ENCODE measurements at places on chromosomes 2 and 18.

DNA sequence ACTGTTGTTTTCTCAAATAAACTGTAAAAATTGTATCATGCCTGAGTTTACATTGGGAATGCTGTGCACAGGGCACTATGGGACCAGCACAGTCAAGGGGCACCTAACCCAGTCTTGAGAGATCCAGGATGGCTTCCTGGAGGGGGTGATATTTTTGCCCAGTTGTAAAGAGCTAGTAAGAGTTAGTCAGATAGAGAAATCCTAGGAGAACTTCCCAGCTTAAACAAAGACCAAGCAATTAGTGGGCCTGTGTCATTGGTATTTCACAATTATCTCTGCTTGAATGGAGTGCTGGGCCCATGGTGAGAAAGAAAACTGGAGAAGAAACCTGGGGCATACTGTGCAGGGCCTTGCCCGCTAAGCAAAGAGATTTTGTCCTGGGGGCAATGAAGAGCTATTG, 12.2 kb downstream of the XDH start:
- no peak for DNase-seq

DNA sequence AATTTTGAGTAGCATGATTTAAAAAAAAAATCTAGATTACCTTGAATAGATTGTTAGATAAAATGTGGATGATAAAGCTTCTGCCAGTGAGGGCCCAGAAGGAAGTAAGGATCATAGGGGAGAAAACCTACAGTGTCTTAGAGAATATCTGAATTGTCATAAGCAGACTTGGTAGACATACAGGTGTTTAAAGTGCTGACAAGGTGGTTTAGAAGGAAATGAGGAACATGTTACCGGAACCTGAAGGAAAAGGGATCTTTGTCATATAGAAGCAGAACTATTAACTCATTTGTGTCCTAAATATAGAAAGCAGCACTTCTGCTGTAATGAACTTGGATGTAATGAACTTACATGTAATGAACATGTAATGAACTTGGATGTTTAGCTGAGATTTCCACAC, 94.9 kb upstream of the TTC27 start:
- no peak for DNase-seq

- DNase-seq, result no peak
Measured at GRCh38 chr2:71550801-71551630, 97.7 kb downstream of the DYSF start.

DNA sequence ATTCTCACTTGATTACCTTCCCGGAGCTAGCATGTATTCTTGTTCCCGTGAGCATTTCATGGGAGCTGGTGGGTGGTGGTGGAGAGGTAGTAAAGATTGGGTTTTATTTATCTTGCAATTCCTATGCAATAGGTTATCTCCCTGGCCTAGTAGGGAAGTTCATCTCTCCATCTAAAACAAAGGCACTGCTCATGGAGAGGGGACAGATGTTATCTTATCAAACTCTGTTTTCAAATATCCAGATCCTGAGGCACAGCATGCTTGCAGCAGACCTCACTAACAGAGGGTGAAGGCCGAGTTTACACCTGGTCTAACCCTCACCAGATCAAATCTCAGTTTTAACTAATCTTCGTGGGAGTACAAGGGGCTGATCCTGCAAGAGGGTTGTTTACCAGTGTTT, 98.9 kb downstream of the CYRIA start:
- no peak for DNase-seq

- peak; percentile 11 for DNase-seq
Measured at GRCh38 chr2:162317861-162318327, 590 bp downstream of the IFIH1 start.

DNA sequence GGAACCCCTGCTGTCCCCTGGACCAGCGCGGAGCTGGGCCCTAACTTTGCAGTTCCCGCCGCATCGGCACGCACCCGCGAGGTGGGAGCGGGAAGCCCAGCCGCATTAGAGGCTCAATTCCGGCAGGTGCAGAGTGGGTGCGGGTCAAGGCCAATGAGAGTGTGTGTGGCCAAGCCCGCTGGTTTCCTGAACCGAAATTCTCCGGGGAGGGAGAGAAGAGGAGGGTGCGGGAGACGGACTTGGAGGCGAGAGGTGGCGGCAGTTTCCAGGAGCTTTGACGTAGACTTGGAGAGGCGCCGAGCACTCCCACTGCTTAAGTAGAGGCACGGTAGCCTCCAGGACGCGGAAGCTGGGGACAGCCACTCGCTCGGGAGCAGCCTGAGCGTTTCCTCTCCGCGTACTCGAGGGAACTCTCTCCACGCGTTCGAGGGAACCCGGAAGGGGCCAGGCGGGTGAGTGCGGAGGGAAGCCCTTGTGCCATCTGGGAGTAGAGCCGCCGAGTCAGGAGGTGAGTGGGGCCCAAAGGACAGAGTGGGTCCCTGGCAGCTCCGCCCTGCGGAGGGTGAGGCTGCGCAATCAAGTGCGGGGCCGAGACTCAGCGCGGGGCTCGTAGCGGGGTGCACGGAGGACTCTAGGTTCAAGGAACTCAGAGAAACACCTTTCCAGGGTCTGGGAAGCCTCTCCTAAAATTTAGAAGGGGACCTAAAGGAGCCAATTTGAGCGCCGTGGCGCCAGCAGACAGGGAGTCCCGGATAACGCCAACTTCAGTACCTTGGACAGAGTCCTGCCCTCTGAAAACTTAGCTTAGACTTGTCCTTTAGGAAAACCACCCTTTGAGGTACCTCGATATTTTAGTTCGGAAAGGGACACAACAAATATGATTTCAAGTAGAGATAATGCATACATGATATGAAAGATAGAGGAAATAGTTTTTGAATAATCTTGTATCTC, at the start of gene FAM237A:
TSS of gene FAM237A (plus strand) at position 413 of the 951 bp plus-strand sequence. CDS start 1,750 bp downstream, outside the sequence.
- no peak for DNase-seq

DNA sequence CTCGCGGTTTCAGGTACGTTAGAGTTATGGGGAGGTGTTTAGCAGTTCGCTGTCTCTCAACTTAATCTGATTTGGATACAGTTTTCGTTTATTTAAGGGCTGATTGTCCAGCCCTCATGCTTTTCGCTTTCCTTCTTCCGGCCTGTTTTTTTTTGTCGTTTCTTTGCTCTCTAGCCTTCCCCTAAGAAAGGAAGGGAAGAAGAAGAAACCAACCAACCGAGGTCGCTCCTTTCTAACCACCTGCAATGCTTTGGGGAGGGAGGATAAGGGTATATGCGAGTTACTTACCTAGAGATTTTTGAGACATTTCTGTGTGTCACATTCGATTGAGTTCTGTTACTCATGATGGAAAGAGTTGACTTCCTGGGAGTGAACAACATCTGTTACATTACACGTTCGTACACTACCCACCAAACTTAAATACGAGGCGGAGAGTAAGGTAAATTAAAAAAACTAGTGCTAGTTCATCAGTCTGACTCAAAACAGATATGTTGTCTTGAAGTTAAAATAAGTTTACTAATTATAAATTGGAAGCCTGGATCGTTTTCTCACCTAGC, 918 bp downstream of the EIF5B start:
- DNase-seq, result peak; percentile 13

- no peak for DNase-seq
Measured at GRCh38 chr2:194253528-194254259, 1403.3 kb upstream of the SLC39A10 start.

- no peak for DNase-seq
Measured at GRCh38 chr2:216791303-216791702, 68.6 kb downstream of the TNP1 start.

- DNase-seq, result peak; percentile 4
Measured at GRCh38 chr18:47595831-47596501, 334.5 kb downstream of the SMAD2 start.

- DNase-seq, result no peak
Measured at GRCh38 chr2:69168950-69169654, 156.1 kb downstream of the ANTXR1 start.

DNA sequence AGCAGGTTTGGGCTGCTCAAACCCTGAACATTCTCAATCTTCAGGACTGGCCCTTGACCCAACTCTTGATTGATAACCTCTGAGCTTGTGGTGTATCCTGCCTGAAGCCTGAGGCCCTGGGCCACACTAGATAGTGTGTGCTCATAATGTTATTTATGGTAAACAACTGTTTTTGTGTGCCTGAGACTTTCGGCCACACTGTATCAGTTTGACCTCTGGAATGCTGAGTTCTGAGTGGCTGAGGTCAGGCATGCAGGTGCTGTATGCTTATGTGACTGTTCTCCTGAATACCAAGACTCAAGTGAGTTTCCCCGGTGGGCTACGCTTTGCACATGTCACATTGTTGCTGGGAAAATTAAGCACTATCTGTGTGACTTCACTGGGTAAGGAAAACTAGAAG, 82.2 kb upstream of the RMP24 start:
- DNase-seq, result no peak

DNA sequence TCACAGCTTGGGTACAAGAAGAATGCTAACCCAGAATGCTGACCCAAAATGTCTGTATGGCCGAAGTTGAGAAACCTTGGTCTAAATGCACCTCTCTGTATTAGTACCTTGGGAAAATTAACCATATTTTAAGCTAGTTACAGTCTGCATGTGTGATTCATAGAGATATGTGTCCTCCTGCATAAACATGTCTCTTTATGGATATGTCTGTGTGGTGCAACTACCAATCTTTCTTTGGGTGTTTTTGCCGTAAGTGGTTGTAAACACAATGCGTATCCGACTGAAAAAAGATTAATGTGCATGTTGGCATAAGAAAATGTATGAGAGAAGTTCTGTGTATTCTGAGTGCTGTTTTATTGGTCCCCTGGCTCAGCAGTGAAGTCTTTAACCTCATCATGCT, 54.2 kb upstream of the GAREM2 start:
- DNase-seq, result no peak

DNA sequence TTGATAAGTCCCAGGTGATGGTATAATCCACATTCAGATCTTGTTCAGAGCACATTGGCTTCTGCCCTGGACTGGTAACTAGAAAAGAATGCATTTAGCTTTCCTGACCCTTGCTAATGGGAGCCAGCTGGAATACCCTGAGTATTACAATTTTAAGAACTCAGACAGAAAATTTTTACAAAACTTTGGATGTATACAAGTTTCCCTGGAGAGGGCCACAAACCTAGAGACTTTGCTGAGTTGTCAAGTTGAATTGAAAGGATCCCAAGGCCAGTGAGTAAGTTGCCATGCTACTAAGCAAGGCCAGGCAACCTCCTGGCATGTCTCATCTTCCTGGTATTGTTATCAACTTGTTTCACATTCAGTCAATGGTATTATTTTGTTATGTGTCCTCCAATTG, 20.0 kb upstream of the NABP1 start:
- no peak for DNase-seq

DNA sequence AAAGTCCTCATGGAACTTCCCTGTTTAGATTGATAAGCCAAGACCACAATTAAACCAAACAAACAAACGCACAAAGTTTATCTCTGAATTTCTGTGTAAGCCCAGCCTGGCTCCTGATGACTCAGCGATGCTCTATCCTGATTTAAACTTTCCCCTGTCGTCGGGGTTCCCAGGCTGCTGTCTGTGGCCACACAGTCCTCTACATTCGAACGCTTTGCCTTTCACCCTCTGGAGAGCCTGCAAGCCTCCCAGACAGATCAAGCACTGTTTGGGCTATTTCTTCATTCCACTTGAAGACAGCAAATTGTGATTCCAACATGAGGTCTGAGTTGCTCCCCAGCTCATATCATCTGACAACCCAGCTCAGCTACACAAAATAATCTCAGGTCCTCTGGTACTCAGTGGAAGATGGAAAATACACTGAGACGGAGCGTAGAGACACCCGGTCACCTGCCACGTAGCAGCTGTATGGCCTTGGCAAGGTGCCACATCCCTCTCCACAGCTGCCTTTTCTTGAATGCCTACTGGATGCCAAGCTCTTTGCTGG, 51.2 kb downstream of the CYRIA start:
- DNase-seq, result no peak

DNA sequence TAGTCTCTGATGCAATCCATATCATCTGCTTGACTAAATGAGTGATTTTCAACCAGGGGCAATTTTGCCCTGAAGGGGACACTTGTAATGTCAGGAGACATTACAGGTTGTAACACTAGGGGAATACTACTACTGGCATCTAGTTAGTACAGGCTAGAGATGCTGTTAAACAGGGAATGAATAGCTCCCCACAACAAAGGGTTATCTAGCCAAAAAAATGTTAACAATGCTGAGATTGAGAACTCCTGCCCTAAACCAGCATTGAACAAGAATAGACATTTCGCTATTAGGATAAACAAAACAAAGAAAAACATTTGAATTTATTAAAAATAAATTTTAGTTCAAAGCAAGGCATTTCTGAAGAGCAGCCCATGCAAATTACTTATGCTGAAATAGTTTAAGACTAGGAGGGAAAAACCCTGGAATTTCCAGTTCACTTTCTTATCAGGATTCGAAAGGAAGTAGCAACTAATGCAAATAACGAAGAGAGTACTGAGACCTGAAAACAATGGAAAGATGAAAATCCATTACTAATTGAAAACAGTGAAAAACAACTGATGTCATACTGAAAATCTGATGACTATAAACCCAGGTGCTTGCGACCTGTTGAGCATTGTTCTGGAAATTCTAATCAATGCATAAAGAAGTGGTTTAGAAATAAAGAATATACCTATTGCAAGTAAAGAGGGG, 53.1 kb downstream of the CAB39 start:
- no peak for DNase-seq

- no peak for DNase-seq
Measured at GRCh38 chr18:78246588-78246987, 733.0 kb upstream of the SALL3 start.

GRCh38 chr18:11948852-11949523, 32.3 kb upstream of the IMPA2 start:
- DNase-seq, result no peak

- DNase-seq, result peak; percentile 79
Measured at GRCh38 chr2:43537137-43537536, 58.7 kb downstream of the THADA start.

DNA sequence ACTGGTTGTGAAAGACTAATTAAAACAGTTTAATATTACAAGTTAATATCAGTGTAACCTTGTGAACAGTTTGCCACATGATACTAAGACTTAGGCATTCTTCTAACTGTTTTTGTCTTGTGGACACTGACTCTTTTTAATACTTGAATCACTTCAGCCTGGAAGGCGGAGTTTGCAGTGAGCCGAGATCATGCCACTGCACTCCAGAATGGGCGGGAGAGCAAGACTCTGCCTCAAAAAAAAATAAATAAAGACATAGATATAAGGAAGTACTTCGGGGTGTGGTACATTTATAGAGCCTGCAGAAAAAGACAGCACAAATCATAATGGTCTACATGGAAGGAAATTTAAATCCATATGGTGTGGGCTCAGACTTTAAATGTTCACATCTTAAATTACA, 300.4 kb upstream of the NETO1 start:
- DNase-seq, result no peak

DNA sequence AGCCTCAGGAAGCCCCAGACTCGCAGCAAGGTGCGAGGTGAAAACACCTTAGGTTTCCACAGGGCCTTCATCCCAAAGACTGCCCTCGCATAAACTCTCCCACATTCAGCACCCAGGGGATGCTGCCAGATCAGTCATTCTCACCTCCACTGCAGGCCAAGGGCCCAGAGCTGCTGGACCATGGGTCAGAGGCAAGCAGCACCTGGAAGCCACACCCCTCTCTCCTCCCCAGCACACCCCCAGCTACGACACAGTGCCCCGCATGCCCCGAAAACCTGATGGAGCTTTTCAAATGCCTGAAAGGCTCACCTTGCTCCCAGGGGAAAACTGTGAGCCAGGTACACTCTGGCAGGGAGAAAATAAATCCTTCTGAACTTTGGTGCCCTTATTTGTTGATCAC, 31.9 kb upstream of the LDLRAD4 start:
- no peak for DNase-seq
